ENCODE measurements at places on chromosomes 5 and 9.

GRCh38 chr5:140481758-140482157 lies 65.7 kb upstream of the EIF4EBP3 start:
- no peak for DNase-seq

GRCh38 chr5:137902408-137903133 lies 13.3 kb downstream of the PKD2L2 start:
- DNase-seq = no peak

- no peak for DNase-seq
Measured at GRCh38 chr5:176935017-176935416, 35.9 kb upstream of the HK3 start.

DNA sequence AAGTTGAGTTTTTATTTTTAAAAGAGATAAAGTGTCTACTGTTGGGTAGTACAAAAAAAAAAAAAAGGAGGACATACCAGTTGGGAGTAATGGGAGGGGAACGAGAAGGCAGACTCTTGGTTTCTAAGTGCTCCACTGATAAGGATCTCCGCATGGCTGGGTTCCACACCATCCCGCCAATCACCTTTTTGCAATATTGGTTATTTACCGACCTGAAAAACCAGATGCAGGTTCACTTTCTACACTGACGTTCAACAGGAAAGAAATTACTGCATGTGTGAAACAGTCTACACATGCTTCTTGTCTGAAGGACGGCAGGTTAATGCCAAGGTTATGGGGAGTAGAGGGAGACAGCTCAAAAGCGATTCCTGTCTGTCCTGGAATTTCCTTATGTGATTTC lies 75.5 kb downstream of the PTPN3 start:
- DNase-seq = no peak

DNA sequence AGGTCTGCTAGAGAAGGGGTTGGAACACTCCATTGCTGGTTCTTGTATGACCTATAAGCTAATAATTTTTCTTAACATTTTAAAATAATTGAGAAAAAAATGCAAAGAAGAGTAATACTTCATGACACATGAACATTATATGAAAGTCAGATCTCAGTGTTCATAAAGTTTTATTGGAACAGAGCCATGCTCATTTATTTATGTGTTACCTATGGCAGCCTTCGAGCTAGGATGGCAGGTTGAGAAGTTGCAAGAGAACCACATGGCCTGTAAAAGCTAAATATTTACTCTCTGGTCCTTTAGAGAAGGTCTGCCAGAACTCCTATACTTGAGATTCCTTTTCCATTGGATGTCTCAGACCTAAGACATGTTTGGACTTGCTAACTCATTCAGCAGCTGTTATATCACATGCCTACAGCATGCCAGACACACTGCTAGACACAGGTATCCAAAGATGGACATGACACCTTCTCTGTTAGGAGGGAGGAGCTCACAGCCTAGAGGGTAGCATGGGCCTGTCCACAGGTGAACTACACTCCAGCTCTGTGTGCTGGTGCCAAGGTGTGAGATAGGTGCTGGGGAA lies 304.3 kb downstream of the ARHGAP26 start:
- DNase-seq = no peak

DNA sequence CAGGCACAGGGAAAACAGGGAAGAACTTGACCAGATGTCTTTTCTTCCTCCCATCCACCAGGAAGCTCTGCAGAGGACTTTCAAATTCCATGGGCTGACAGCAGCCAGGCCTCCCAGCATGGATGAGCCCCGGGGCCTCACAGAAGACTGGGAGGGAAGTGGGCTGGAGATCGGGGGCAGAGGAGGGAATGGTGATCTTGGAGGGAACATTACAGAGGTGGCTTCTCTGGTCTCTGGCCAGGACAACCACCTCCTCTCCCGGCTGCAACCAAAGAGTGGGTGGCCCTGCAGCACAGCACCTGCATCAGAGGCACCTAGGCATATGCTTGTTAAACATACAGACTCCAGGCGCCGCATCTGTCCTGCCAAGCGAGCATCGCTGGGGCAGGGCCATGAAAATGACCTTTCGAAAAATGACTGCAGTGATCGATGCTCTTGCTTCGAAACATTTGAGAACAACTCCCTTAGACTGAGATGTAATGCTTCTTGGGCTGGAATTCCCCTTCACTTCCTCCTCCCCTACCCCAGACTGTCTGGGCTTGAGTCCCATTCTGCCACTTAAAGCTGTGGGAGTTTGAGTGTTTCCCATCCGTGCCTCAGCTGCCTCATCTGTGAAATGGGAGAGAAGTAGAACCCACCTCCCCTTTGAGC lies 68.7 kb upstream of the UNC5A start:
- peak; percentile 9 for DNase-seq

GRCh38 chr9:35395706-35396101 lies 94.2 kb upstream of the RUSC2 start:
- no peak for DNase-seq

- DNase-seq = no peak
Measured at GRCh38 chr9:76342201-76342600, 52.0 kb downstream of the RFK start.

DNA sequence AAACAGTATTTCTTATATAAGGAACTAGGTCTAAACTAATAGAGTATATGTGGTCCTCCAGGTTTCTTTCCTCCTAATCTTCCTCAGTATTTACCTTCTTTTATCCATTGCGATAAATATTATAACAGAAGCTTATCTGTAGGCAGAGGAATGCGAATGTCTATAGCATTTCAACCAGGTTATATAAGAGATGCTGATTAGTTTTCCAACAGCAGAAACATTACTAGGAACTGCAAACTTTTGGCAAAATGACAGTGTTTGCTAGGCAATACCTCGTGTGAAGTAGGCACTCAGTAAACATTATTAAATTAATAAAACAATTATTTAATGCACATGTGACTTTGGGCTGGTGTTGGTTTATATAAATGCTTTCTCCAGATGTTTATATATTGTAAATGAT lies 206.5 kb downstream of the GABRB2 start:
- no peak for DNase-seq

GRCh38 chr5:167533814-167534795 lies 757.3 kb upstream of the WWC1 start:
- no peak for DNase-seq

DNA sequence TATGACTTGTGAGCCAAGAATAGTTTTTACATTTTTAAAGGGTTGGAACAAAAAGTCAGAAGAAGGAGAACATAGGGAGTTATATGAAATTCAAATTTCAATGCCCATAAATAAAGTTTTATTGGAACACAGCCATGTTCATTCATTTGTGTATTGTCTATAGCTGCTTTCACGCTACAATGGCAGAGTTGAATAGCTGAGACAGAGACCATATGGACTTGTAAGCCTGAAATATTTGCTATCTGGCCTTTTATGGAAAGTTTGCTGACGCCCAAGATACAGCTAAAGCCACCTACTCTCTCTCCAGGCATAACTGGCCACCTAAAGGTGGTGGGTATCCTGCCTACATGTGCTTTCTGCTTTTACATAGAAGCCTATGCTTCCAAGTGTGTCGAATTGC lies 10.9 kb downstream of the DAB2IP start:
- no peak for DNase-seq

DNA sequence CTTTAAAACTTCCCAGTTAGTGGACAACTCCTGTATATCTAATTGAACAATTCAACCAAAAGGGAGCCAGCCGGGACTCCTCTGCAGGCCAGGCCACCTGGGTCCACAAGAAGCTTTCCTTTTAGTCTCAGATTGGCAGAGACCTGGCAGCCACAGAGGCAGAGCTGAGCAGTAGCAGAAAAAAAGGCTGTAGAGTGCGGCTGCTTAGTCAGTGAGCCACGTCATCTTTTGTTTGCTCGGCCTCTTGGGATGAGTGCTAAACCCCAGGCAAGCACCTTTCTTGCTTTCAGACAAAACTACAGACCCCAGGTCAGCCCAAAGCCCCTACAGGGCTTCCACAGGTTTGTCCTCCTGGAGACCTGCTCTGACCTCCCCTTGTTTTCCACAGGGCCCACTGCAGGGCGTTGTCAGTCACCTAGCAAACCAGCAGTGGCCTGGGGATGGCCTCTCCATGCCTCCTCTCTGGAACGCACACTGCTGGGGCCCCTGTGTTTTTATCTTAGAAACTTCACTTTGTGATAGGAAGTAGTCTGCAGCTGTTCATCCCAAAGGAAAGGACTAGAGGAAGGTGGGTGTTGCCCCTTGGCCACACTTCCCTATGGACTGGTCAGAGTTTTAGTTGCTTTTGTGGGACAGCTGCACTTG lies 49.9 kb downstream of the SHB start:
- no peak for DNase-seq

Data from memory B cell (primary cell).